ENCODE measurements at places on chromosomes 1 and 21. TPM values are rescaled to one million over a fixed set of nuclear protein-coding genes. Genes with fewer than 3 reads are reported as not detected.

GRCh38 chr1:107925565-107925964, 39.4 kb downstream of the VAV3 start:
- DNase-seq: no peak

Gene PRDM16
- total RNA-seq: 12.8 TPM

DNA sequence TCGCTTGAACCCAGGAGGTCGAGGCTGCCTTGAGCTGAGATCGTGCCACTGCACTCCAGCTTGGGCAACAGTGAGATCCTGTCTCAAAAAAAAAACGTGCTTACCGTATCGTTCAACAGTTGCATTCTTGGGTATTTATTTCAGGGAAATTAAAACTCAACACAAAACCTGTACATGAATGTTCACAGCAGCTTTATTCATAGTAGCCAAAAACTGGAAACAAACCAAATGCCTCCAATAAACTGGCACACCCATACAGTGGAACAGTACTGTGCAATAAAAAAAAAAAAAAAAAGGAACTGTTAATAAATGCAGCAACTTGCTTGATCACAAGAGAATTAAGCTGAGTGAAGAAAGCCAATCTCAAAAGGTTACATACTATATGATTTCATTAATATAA, 6.7 kb downstream of the KHDRBS1 start:
- DNase-seq: no peak

Gene KRTAP10-4
- total RNA-seq: not detected
